ENCODE measurements at places on chromosomes 16 and 17.

DNA sequence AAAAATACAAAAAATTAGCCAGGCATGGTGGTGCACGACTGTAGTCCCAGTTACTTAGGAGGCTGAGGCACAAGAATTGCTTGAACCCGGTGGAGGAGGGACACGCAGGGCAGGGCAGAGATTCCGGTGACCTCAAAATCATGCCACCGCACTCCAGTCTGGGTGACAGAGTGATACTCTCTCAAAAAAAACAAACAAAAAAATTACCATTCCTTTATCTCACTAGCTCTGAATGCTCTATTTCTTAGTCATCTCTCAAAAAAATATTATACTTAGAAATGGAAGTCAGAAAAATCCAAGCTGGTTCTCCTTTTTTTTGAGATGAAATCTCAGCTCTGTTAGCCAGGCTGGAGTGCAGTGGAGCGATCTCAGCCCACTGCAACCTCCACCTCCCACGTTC lies 40.8 kb downstream of the SPOP start:
- no peak for DNase-seq

DNA sequence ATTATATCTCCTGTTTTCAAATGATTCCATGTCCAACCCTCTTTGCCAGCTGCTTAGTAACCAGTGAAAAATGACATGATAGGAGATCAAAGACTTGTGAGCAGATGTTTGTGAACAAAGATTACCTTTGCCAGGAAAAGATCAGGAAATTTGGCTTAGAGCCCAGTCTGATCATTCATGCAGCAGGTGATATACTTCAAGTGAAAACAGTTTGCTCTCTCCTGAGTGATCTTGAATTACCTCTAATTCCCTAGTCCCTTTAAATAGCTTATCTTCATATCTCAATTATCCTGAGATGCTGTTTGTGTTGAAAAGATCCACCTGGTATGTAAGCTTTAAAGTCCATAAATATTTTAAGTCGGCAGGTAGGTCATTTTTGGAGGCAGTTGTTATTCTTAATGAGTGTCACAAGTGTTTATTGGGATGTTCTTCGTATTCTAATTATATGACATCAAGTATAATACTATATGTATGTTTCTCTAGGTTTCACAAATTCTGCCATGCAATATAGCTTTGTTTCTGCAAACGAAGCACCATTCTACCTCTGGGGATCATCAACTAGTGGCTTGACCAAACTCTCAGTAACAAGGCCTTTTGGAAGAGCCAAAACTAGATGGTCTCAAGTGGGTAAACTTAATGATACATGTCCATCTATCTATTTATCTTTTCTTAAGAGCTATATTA lies 13.2 kb upstream of the VPS35L start:
- DNase-seq: no peak

DNA sequence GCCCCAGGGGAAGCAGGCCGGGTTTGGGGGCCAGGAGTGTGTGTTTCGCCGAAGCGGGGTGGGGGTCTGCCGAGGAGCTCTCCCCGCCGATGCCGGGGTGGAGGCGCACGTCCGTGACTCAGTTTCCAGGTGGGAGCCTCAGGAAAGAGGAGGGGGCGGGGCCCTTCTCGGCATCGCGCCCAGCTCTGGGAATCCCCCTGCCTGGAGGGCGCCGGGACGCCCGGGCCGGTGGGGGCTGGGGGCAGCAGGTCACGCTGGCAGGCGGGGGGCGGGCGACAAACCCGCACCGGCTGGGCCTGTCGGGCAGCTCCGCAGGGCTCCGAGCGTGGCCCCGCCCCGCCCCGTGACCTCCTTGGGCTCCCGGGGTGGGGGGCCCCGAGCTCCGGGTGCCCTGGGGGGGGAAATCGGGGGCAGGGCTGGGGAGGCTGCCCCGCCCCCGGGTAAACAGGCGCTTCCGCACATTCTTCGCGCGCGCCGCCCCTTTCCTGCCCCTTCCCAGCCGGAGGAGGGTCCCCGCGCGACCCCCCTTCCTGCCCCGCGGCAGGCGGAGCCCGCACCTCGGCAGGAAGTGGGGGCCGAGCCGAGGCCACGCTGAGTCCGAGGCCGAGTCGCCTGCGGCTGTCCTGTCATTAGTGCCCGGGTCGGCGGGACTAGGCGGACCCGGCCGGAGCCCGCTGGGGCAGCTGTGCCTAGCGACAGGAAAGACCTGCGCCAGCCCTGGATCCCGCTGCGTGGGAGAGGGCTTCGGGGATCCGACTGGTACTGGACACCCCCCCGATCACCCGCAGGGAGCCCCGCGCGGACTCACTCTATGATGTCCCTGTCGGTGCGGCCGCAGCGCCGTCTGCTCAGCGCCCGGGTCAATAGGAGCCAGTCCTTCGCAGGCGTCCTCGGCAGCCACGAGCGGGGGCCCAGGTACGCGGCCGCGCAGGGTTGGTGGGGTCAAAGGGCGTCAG lies 9.3 kb downstream of the RIPOR1 start:
- DNase-seq: no peak

DNA sequence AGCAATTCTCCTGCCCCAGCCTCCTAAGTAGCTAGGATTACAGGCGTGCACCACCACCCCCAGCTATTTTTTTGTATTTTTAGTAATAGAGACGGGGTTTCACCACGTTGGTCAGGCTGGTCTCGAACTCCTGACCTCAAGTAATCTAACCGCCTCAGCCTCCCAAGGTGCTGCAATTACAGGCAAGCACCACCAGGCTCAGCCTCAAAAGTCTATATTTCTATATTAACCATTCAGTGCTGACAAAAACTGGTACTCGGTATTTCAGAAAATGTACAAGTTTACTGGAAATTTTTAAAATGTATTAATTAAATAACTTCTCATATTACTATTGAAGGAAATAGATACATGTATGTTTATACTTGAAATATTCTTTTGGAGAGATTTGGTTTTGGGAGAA lies 1.4 kb upstream of the HEXD start:
- DNase-seq: no peak

GRCh38 chr17:70813355-70813930 lies 644.1 kb downstream of the KCNJ2 start:
- DNase-seq: no peak

DNA sequence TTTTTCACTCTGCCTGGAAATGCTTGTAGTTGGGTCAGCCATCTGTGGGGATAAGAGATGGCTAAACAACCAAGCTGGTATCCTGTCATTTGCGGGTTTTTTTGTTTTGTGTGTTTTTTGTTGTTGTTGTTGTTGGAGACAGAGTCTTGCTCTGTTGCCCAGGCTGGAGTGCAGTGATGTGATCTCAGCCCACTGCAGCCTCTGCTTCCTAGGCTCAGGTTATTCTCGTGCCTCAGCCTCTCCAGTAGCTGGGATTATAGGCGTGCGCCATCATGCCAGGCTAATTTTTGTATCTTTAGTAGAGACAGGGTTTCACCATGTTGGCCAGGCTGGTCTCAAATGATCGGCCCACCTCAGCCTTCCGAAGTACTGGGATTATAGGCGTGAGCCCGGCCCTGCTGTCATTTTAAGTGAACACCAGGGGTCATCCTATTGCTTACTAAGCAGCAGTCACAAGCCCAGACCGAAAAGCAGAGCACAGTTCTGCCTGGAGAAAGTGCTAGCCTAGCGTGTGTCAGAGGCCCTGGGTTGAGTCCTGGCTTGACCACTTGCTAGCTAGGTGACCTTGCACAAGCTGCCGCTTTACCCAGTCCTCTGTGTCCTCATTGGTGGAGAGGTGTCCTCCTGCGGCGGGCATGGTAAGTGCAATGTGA lies 4.6 kb downstream of the SMCR8 start:
- peak; percentile 36 for DNase-seq

GRCh38 chr17:20043021-20043420 lies 33.9 kb downstream of the SPECC1 start:
- no peak for DNase-seq

- no peak for DNase-seq
These were observed 10.2 kb upstream of the NFATC3 start for GRCh38 chr16:68074850-68075555.

DNA sequence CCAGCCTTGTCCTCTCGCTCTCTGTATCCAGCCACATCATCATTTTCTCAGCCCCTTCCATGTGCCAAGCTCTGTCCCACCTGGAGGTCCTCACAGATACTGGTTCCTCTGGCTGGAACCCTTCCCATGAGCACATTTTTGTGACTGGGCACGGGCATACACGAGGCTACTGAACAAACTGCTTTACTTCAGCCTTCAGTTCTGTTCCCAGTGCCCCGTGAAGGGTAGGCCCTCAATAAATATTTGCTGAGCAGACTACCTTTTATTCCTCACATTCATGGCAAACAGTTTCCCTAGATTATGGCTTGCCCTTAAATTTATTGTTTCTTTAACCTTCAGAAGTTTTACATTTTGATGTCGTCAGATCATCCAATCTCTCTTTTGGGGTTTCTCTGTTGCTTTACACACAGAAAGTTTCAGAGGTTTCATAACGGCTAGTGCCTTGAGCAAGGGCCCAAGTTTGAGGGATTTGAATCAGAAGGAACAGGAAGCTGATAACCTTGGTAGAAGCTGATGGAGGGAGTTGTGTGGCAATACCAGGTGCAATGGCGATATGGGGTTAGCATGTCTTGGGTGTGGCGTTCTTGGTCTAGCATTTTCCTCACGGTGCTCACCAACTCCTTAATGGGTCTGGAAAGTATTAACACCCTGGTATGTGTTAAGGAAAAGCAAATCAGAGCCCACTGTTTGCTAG lies 27.8 kb downstream of the TMEM92 start:
- no peak for DNase-seq

Measured in skeletal muscle cell (primary cell).